Activated CD8-positive, alpha-beta memory T cell treated with anti-CD3 and anti-CD28 coated beads for 1 hour (primary cell): ENCODE measurements at places on chromosomes 1 and 21.

- peak; percentile 12 for DNase-seq
These were observed 117.0 kb downstream of the CD247 start for GRCh38 chr1:167401260-167401873.

DNA sequence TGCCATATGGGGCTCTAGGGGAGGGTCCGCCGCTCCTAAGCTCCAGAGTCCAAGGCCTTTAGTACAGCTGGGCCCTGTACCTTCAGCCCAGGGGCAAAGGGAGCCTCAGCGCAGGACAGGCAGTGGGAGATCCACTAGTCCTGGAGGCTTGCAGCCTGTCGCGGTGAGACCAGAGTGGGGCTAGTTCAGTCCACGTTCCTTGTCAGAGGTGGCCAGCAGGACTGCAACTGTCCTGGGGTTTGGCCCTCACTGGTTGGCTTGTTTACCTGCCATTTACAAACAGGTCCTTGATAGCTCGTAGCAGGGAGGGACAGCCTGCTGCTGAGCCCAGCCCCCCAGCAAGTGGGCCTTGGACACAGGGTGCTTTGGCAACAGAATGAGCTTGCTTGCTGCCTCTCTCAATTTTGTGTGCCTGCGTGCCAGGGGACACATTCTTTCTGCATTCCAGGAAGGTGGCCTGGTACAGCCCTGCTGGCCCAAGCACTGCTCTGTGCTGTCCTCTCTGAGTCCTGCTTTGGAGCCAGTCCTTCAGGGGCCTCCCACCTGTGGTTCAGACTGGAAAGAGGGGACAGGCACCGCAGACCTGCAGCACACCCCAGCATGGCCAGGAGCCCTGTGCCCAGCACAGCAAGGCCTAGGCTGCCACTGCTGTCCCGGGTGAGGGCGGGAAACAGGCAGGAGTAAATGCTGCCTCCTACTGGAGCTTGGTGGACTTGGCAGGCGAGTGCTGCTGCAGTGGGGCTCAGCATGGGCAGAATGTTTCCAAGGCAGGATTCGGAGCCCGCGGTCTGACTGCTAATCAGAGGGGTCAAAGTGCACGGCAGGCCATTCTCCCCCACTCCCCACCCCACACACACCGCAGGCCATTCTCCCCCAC lies 15.2 kb downstream of the H6PD start:
- no peak for DNase-seq

- DNase-seq = no peak
These were observed 60.3 kb downstream of the CDC42BPA start for GRCh38 chr1:227257964-227258363.

GRCh38 chr1:229087906-229088305 lies 183.0 kb upstream of the RAB4A start:
- no peak for DNase-seq

GRCh38 chr1:113396585-113396984 lies 6.3 kb downstream of the MAGI3 start:
- DNase-seq = no peak

DNA sequence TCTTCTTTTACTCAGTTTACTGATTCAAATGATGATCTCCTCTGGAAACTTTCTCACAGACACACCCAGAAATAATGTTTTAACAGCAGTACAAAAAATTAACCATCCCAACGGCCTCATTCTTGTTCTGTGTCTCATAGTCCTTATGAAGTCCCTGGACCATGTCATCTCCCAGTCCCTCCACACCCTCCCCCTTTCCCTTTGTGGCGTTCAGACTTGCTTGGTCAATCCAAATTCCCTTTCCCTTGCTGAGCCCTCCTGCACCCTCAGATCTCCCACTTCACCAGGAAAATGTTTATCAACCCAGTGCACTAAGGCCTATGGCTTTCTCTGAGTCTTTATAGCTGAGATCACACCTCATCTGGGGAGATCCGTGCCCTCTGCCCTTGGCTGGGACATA lies 85.9 kb downstream of the CENPF start:
- DNase-seq = no peak

DNA sequence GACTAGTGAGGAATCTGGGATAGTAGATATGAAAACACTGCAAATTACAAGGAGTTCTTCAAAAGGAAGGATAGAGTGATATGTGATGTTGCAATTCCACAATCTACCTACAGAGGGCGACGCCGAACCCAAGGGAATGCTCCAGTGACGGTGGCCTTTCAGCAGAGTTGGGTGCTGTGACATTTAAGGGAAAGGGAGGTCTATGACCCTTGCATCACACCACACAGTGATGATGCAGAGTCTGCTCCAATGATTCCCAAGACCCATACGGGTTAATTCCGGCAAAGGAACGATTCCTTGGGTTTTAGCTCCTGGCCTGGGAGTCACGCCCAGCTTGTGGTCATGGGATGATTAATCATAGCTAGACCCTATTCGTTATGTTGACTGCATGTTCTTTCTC lies 123.0 kb upstream of the IGSF21 start:
- DNase-seq = no peak

DNA sequence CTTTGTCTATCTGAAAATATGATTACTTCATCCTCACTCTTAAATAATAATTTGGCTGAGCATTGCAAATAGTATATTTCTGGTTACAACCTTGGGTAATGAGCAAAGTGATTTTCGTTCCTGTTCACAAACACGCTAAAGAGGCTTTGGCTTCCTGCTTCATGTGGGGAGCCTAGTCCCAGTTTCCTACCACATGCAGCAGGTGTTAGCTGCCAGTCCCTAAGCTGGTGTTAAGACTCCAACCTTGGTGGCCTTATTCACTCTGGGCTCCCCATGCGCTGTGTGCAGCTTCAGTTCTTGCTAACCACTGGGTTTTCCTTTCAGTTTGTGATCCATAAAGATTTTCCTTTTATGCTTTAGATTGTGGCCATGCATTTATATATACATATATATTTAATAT lies 56.7 kb upstream of the BARHL2 start:
- no peak for DNase-seq

- no peak for DNase-seq
These were observed 73.5 kb downstream of the KAZN start for GRCh38 chr1:14672005-14672404.

DNA sequence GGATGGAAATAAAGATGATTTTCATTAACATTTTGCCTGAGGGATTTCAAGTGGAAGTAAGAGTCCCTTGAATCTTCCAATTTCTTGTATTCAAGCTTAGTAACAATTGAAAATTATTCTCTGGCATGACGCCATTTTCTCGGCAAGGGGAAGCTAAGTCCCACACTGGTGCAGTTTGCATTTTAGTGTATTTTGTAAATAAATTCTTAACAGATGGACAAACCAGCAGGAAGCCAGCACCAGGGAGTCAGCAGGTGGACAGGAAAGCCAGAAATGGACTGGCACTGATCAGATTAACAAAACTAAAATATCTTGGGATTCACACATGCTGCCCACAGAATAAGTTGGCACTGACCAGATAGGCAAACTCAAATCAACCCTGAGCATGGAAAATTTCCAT lies 311.3 kb downstream of the LRRIQ3 start:
- no peak for DNase-seq

DNA sequence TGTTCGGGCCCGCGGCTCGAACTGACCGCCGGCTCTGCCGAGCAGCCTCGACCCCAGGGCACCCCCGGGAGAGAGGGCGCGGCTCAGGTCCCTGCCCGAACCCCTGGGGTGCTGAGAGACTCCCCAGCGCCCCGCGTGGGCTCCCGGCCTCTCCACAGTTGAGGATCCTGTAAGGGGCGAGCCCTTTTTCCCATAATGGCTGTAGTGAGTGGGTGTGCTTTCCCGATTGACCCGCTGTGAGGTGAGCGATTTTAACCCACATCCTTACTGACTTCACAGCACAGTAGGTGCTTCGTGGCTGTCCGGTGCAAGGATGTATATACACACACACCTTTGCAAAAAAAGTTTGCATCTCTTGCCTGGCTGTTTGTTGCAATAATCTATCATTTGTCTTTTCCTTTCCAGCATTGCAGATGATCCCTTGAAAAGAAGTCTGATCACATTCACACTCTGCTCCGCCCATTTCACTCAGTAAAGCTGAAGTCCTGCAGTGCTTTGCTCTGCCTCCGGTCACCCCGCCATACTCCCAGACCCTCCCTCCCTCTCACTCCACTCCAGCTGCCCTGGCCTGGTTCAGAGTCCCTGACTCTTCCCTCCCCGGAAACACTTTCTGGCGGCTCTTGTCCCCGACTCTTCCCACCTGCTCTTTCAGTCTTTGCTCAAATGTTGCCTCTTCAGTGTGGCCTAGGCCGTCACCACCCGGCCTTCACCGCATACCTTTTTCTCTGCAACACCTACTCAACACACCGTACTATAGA lies 955 bp upstream of the UBE2G2 start:
- no peak for DNase-seq

GRCh38 chr21:41965461-41966013 lies 11.7 kb upstream of the C2CD2 start:
- no peak for DNase-seq

DNA sequence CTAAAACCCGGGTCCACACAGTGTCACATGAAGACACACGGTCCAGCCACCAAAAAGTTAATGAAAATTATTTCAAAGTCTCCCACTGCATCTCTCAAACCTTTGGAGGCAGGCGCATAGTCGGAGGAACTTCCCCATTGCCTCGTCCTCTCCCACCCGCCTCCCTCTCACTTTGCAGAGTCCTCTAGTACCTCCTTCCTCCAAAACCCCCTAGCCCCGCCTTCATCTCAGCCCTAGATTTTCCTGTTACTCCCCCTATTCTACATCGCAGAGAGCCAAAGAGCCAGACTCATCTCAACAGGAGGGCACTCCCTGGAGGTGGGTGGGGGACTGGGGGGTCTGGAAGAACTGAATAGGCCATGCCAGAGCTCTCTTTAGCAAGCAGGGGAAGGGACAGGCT lies 79.3 kb downstream of the DISP3 start:
- DNase-seq = no peak

DNA sequence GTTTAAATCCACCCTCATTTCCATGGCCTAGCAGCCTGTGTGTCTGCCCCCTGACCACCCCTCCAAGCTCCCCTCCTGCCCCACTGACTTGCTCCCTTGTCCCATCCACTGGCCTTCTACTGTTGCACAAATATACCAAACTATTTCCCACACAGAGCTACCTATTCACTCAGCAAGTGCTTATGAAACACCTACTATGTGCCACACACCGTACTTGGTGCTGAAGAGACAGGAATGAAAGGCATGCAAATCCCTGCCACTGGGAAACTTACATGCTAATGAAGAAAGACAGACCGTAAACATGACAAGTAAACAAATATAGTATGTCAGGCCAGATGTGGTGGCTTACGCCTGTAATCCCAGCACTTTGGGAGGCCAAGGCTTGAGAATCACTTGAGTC lies 49.9 kb upstream of the CAPZB start:
- no peak for DNase-seq

DNA sequence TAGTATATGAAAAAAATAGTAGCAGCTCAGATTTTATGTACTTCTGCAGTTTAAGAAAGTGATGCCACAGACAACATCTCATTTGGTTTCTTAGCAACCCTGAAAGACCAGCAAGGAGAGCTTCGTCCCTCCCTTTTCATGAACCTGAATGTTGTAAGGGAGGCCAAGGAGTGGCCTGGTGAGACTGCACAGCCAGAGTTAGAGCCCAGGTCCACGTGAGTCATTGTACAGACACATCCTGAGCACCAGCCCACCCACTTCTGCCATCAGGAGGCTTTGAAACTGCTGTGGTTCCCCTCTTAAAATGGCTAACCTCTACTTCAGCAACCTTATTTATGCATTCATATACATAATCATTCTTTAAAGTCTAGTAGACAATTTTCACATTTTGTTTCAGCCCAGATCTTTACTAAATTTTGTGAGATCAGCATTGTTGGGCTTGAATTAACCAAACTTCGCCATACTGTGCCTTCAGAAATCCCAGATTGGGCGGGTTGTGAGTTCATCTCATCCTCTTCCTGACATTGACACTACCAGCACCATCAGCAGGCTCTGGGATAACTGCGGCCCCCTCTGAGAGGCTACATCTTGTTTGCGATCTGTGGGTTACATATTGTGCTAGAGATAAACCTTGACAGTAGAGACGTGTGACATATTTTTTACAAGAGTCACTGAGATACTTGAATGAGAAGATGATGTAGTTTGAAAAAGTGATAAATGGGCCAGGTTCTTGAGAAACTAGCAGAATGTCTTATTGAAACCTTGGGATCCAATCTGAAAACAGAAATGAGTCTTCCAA lies 106.7 kb downstream of the CAMTA1 start:
- DNase-seq = no peak

- no peak for DNase-seq
These were observed 6.9 kb downstream of the TMEM125 start for GRCh38 chr1:43276673-43277072.

- DNase-seq = no peak
These were observed 132.3 kb downstream of the HLCS start for GRCh38 chr21:36834192-36834591.

GRCh38 chr1:158037866-158038359 lies 44.5 kb downstream of the KIRREL1 start:
- DNase-seq = no peak

GRCh38 chr21:23939369-23940065 lies 1667.8 kb downstream of the MRPL39 start:
- DNase-seq = no peak

GRCh38 chr1:179490611-179491010 lies 85.1 kb downstream of the NPHS2 start:
- no peak for DNase-seq

DNA sequence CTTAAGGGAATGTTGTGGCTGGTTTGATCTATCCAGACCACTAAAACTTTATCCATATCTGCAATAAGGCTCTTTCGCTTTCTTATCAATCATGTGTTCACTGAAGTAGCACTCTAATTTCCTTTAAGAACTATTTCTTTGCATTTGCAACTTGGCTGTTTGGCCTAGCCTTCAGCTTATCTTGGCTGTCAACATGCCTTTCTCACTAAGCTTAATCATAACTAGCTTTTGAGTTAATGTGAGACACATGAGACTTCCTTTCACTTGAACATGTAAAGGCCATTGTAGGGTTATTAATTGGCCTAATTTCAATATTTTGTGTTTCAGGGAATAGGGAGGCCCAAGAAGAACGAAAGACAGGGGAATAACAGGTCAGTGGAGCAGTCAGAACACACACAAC lies 124.7 kb downstream of the TNFSF18 start:
- DNase-seq = no peak

DNA sequence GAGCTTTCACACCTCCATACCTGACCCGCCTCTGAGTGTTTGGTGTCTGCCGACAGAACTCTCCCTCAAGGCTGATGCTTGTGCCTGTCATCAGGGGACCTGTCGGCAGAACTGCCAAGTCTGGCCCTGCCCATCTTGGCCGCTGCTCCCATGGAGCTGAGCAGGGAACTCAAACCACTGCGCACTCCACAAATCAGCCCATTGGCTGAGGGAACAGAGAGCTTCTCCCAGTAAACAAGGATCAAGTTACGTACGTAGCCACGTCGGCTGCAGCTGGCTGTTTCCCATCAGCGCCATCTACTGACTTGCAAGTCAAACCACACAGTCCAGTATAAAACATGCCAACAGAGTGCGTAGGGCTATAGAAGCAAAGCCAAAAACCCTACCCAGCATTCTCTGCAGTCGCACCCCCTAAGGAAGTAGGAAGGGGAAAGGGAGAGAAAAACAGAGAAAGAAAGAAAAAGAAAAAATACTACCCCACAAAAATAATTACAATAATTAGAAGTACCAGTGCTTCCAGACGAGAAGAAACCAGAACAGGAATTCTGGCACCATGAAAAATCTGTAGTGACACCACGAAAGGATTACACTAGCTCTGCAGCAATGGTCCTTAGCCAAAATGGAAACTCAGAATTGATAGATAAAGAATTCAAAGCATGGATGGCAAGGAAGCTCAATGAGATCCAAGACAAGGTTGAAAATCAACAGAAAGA lies 13.1 kb downstream of the KRTAP13-1 start:
- no peak for DNase-seq

- DNase-seq = no peak
These were observed 87.7 kb upstream of the GADD45A start for GRCh38 chr1:67597336-67597735.
